Hippocampal formation (tissue), 2 donors: ENCODE measurements at places on chromosomes 1 and 21.

- no peak for DNase-seq
These were observed 2.2 kb upstream of the KANK4 start for GRCh38 chr1:62321446-62321845.

- DNase-seq: no peak
These were observed 28.0 kb downstream of the MCOLN2 start for GRCh38 chr1:84968865-84969264.

GRCh38 chr1:180571832-180572636, 13.3 kb downstream of the OVAAL start:
- no peak for DNase-seq

GRCh38 chr1:44283524-44284173, 70.4 kb downstream of the DMAP1 start:
- no peak for DNase-seq

DNA sequence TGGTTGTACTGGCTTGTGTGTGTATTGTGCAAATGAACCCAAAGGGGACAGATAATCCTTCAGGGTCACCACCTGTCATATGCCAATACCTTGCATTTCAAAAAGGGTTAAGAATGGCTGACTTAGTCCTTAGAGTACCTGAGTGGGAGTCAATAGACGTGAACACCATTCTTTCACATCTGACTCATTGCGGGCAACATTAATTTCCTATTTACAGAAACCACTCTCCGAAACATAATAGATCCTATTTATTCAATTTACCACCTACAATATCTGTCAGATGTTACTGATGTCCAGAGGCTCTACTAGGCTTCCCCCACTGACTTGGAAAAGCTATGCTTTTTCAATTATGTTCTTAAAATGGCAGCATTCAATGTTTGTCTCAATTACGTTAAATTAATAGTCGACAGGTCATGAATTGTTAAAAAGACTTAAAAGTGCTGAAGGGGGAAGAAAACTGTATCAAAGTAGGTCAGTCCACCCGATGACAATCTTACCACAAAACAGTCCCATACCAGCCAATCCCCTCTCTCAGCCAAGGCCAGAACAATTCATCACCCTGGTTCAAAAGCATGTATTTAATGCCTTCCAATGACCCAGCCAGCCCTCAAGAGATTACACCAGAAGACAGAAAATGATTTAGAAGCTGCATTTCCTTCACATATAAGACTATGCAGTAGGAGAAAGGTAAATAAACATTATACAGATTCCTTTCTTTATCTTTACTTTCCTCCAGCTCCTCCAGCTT, 48.6 kb upstream of the PLA2G2C start:
- no peak for DNase-seq

GRCh38 chr1:20355828-20356735, 65.4 kb downstream of the VWA5B1 start:
- no peak for DNase-seq

GRCh38 chr21:15144026-15144425, 79.2 kb upstream of the NRIP1 start:
- no peak for DNase-seq

DNA sequence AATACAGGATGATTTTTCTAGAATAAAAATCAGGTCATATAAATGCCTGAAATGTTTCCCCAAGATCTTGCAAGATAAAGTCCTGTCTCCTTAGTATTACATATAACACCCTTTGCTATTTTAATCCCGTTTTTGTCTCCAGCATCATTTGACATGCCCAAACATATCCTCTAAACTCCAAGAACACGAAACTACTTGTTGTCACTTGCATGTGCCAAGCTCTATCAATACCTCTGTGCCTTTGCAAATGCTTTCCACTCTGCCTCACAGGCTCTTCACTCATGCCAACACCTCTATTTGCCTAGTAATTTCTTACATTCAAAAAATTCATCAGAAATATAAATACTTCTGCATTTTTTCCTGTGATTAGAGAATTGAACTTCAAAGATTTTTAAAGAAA, 37.9 kb downstream of the LRRIQ3 start:
- DNase-seq: no peak

GRCh38 chr1:115300087-115300876, 37.8 kb downstream of the NGF start:
- DNase-seq: no peak

DNA sequence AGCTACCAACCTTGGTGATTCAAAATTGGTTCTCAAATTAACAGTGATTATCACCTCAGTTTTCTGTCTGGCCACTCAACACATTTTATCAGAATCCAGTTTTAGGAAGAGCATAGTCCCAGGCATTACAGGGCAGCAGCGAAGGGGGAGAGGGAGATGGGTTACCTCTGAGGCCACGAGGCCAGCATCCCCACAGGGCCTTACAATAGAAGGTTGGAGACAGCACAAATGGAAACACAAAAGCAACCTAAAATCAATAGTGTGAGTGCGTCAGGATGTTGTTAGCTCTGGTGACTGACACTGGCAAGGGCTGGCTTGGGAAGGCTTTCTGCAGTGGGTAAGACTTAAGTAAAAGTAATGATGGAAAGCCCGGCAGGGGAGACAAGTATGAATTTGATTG, 79.5 kb downstream of the JAK1 start:
- no peak for DNase-seq

DNA sequence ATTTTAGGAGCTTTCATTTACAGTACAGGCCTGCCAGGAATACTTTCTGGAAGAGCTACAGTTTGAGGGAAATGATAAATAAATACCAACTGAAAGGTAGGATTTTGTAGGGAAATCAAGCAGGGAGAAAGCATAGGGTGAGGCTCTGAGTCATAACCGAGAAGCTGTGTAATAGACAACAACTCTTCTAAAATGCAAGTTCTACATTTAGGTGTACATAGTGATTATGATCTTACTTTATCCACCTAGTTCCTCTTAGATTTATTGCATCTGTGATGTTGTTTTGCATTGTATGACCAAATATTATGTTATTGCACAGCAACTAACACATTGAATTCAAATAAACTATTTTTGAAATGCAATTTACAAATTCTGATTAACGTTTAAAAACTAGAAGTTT, 819.3 kb downstream of the PLA2G4A start:
- DNase-seq: no peak

GRCh38 chr1:42931108-42931539, 27.5 kb downstream of the SLC2A1 start:
- DNase-seq: no peak

- DNase-seq: peak; percentile 35
These were observed 941 bp downstream of the ELAVL4 start for GRCh38 chr1:50109647-50110075.

DNA sequence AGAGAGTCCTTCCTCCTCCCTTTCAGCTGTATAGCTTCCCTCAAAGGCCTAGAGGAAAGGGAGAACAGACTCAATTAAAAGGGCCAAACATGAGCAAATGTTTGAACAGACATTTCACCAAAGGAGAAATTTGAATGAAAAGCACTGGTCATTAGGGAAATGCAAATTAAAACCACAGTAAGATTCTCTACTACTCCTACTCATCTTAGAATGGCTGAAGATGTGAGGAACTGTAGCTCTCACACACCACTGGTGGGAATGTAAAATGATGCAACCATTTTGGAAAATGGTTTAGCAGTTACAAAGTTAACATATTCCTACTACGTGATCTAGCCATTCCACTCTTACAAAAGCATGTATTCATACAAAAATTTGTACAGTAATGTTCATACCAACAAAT, 253.0 kb upstream of the HOOK1 start:
- DNase-seq: no peak
